ENCODE measurements at places on chromosomes 5 and 9.

GRCh38 chr9:135809166-135809565 lies 98.2 kb downstream of the CAMSAP1 start:
- no peak for DNase-seq

DNA sequence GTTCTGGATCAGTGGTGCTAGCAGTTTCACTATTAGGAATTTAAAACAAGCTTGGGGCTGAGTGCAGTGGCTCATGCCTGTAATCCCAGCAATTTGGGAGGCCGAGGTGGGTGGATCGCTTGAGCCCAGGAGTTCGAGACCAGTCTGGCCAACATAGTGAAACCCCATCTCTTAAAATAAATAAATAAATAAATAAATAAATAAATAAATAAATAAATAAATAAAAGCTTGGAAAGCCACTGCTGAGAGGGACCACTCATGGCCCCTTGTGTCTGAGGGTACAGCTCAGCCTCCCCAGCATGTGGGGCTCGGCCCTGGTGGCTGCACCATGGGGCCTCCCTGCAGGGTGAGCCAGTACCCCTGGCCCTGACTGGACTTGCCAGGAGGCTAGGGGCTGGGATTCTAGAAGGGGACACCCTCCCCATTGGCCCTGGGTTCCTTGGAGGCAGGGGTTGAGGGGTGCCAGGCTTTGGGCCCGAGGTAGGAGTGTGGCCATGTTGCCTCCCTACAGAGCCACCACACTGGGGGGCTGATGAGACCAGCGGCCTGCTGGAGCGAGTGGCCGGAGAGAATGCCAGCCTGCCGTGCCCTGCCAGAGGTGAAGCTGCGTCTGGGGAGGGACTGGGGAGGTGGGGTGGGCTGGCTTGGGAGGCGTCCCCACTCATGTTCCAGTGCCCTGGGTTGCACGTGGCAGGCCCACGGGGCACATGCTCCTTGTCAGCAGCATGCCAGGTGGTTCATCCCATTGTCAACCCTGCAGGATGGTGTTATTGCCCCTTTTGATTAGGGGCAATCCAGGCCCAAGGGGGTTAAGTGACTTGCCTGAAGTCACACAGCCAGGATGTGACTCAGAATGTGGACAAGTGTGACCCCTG lies 76.5 kb downstream of the HMCN2 start:
- no peak for DNase-seq

- DNase-seq = no peak
These were observed 5.5 kb upstream of the DBN1 start for GRCh38 chr5:177478711-177479646.

- DNase-seq = no peak
These were observed 94.2 kb upstream of the TNC start for GRCh38 chr9:115212125-115212605.

GRCh38 chr5:32462618-32463017 lies 18.1 kb upstream of the ZFR start:
- no peak for DNase-seq

DNA sequence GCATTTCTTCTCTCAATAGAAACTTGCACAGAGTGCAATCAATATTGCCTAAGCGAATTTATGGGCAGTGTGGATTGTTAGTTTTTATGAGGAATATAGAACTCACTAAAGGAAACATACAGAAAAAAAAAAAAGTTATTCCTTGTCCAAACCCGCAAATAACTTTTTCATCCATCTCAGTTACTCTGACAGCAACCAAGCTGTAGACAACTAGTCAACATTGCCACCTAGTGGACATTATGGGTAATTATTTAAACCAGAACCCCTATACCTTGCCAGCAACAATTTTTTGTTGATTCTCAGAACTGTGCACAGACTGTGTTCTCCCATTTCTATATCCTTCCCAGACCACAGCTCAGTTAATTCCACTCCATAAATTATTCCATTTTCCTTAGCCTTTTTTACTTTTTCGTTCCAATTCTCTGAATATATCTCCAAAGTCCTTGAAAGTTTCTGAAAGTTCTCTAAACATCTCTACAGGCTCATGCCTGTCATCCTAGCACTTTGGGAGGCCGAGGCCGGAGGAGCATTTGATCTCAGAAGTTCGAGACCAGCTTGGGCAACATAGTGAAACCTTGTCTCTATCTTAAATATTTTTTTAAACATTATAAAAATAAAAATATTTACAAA lies 2.6 kb upstream of the AFAP1L1 start:
- no peak for DNase-seq

GRCh38 chr9:91026266-91026665 lies 224.6 kb downstream of the SYK start:
- DNase-seq = no peak

DNA sequence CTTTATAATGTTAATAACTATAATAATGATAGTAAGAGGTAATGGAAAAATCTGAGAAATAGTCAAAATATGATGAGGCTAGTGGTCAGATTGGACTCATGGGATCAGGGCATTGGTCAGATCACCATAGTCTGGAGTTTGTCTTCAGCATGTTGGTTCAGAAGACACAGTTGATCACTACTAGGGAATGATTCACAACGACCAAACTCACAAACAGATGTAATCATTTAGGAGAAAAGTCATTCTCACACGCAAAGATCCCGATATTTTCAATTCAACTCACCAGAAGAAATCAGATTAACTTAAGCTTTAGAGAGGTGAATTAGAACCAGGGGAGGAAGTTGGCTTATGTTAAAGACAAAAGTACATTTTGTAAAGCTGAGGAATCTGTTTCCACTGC lies 131.8 kb downstream of the LURAP1L start:
- no peak for DNase-seq

DNA sequence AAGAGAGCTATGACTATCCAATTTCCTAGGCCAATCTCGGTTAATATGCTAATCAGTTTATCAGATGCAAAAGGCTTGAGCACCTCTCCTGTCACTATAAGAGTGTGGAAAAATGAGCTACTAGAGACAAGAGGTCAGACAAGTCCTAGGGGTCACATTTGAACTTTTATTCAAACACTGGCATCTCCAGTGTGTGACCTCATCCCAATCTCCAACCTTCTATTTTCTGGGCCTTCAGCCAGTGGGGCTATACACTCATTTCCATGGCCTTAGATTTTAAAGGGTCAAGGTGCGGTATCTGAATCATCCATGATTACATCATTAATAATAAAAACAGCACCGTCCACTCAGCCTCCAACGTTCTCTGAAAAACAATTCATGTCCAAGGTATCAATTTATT lies 139.6 kb upstream of the LRRTM2 start:
- DNase-seq = no peak

DNA sequence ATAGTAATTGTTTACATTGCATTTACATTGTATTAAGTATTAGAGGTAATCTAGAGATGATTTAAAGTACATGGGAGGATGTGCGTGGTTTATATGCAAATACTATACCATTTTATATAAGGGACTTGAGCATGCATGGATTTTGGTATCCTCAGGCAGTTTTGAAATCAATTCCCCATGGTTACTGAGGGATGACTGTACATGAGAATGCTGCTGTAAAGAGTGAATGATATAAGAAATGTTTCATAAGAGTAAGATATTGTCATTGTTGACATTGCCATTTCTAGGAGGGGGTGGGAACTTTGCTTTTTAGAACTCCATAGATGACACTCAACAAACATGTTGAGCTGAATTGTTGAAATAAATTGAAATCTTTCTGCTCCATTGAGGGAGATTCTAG lies 185.0 kb downstream of the SEMA6A start:
- DNase-seq = no peak

GRCh38 chr9:124594225-124594624 lies 87.0 kb upstream of the NR5A1 start:
- no peak for DNase-seq
